ENCODE measurements at places on chromosomes 5 and 9.

GRCh38 chr5:158761161-158761560, 338.6 kb downstream of the EBF1 start:
- H3K36me3 ChIP-seq: no peaks in the 10 kb centered on the region
- no peak for DNase-seq
- no peaks in the 10 kb centered on the region for H3K4me1 ChIP-seq
- H3K27ac ChIP-seq: no peak overlapping the region

GRCh38 chr5:149151717-149152116, 10.4 kb downstream of the ABLIM3 start:
- no peaks in the 10 kb centered on the region for H3K36me3 ChIP-seq
- H3K27ac ChIP-seq: peak overlapping the region; percentile 83
- no peaks in the 10 kb centered on the region for H3K27me3 ChIP-seq
- H3K4me3 ChIP-seq: no peak overlapping the region

DNA sequence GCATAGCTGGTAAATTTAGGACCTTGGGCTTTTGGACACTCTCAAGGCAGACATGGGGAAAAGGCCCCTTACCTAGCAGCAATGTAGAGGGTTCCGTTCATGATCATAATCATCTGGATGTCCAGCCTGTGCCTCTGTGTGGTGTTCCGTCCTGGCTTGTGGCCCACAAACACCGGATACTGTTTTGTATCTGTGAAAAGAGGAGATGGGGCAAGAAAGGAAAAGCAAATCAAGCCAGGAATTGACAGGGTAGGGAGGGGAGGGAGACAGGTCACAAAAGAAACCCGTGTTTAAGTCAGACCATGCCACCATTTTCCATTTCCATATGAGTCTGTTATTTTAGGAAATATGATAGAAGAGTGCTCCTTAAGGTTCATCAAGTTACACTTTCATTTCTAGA, 72.5 kb downstream of the SEMA6A start:
- H3K27ac ChIP-seq: no peak overlapping the region
- H3K27me3 ChIP-seq: no peaks in the 10 kb centered on the region
- peaks cover 13% of the 10 kb centered on the region for H3K36me3 ChIP-seq
- H3K4me1 ChIP-seq: peaks cover 18% of the 10 kb centered on the region
- no peak for DNase-seq
- no peak overlapping the region for H3K4me3 ChIP-seq

- H3K4me3 ChIP-seq: no peak overlapping the region
- H3K36me3 ChIP-seq: no peaks in the 10 kb centered on the region
- no peak overlapping the region for H3K27ac ChIP-seq
- H3K27me3 ChIP-seq: no peaks in the 10 kb centered on the region
- peaks cover 19% of the 10 kb centered on the region for H3K4me1 ChIP-seq
Measured at GRCh38 chr9:19469271-19469670, 60.5 kb downstream of the ACER2 start.

DNA sequence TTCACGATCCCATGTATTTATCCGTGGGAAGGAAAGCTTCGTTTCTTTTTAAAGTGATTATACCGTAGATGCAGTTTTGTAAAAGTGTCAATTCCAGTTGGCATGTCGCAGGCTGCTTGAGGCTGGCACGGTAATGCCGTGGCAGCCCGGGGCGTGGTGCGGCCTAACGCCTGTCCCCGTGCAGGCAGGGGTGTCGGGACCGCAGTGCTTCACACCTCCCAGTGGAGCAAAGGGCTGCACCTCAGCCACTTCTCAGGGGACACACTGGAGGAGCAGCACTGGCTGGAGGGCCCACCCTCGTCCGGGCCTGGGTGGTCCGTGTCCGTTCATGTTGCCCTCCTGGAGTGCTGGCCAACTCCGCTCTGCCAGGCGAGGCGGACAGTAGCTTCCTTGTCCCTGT, 103.2 kb downstream of the RXRA start:
- H3K4me3 ChIP-seq: no peak overlapping the region
- H3K27me3 ChIP-seq: no peaks in the 10 kb centered on the region
- peaks cover 31% of the 10 kb centered on the region for H3K36me3 ChIP-seq
- DNase-seq: no peak
- H3K27ac ChIP-seq: no peak overlapping the region

DNA sequence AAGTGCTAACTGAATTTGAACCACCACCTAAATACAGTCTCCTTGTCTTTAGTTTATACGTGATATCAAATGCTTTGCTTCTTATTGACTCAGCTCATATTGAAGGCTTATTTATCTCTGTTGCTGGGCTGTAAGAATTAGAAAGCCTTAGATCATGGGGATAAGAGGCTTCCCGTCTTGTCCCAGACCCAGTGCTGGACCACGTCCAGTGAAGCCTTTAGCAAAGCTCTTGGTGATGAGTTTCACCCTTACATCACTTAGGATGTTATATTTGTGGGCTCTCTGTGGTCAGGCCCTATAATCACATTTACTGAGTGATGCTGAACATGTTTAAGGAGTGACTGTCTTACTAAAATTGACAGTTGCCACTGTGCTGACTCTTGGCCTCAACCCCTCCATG, 11.2 kb downstream of the FAM240B start:
- H3K4me3 ChIP-seq: no peak overlapping the region
- no peaks in the 10 kb centered on the region for H3K27me3 ChIP-seq
- H3K36me3 ChIP-seq: no peaks in the 10 kb centered on the region

- no peaks in the 10 kb centered on the region for H3K4me1 ChIP-seq
- no peaks in the 10 kb centered on the region for H3K27me3 ChIP-seq
- DNase-seq: no peak
- peak overlapping the region; percentile 12 for H3K27ac ChIP-seq
- no peak overlapping the region for H3K4me3 ChIP-seq
- H3K36me3 ChIP-seq: peaks cover 6% of the 10 kb centered on the region
Measured at GRCh38 chr5:39024005-39024404, 50.2 kb downstream of the RICTOR start.

GRCh38 chr5:9428272-9428671, 117.6 kb downstream of the SEMA5A start:
- H3K36me3 ChIP-seq: no peaks in the 10 kb centered on the region
- no peak overlapping the region for H3K4me3 ChIP-seq
- no peak for DNase-seq
- H3K27ac ChIP-seq: no peak overlapping the region

- DNase-seq: no peak
- H3K27ac ChIP-seq: no peak overlapping the region
- peaks cover 100% of the 10 kb centered on the region for H3K27me3 ChIP-seq
- no peaks in the 10 kb centered on the region for H3K36me3 ChIP-seq
Measured at GRCh38 chr5:88671106-88671504, 211.9 kb downstream of the MEF2C start.
